ENCODE measurements at places on chromosomes 16 and 17.

DNA sequence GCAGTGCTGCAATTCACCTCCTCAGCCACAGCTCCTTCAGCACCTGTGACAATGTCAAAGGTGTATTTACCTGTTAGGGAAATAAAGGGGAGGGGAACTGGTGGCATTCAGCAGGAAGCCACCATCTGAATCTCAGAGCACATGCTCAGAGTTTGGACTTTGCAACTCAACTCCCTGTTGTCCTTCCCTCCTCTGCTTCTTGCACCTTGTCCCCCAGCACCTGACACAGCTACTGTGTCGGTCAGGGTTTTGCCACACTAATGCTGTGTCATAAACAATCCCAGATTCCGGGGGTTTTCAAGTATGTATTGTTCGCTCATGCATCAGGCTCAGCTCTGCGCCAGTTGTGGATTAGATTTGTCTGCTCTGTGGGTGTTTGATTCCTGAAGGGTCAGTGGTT lies 43.7 kb downstream of the HSBP1 start:
- DNase-seq, result no peak

- peak; percentile 12 for DNase-seq
Measured at GRCh38 chr16:53912155-53912554, 208.2 kb downstream of the FTO start.

- no peak for DNase-seq
Measured at GRCh38 chr17:28871056-28871579, 16.3 kb downstream of the ERAL1 start.

DNA sequence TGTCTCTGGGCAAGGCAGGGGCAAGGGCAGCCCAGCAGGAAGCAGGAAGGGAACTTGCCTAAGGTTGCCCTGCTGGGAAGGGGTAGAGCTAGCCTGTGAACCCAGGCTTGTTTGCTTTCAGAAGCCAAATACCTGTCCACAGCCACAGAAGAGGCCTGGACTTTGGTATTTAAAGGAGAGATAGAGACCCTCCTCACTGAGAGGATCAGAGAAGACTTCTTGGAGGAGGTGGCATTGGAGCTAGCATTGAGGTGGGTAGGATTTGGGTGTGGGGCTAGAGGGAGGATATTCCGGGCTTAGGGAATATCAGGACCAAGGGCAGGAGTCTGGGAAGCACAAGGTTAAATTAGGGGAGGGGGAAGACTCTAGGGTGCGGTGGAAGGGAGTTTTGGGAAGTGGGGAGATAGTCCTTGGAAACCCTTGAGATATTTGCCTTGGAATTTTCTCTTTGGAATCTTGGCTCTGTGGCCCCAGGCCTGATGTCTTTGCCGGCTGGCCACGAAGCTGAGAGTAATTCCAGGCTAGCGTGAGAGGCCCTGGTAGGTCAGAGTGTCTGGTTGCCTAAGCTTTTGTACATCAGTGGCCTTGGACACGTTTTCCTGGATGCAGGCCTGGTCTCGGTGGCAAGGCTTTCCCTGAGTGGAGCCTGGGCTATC lies 13.1 kb upstream of the ETV4 start:
- no peak for DNase-seq

GRCh38 chr16:22787466-22788192 lies 26.3 kb upstream of the HS3ST2 start:
- DNase-seq, result no peak

- DNase-seq, result no peak
Measured at GRCh38 chr16:1773703-1774447, 941 bp upstream of the MRPS34 start.

- peak; percentile 85 for DNase-seq
Measured at GRCh38 chr17:5438716-5439445, at the start of gene C1QBP. Gene C1QBP (minus strand): TSS chr17:5439155. CDS start chr17:5439073, 82 bp downstream.

GRCh38 chr17:35679007-35679682 lies 52.3 kb upstream of the RASL10B start:
- DNase-seq, result no peak

- no peak for DNase-seq
Measured at GRCh38 chr16:69511651-69512050, 54.1 kb upstream of the NFAT5 start.

DNA sequence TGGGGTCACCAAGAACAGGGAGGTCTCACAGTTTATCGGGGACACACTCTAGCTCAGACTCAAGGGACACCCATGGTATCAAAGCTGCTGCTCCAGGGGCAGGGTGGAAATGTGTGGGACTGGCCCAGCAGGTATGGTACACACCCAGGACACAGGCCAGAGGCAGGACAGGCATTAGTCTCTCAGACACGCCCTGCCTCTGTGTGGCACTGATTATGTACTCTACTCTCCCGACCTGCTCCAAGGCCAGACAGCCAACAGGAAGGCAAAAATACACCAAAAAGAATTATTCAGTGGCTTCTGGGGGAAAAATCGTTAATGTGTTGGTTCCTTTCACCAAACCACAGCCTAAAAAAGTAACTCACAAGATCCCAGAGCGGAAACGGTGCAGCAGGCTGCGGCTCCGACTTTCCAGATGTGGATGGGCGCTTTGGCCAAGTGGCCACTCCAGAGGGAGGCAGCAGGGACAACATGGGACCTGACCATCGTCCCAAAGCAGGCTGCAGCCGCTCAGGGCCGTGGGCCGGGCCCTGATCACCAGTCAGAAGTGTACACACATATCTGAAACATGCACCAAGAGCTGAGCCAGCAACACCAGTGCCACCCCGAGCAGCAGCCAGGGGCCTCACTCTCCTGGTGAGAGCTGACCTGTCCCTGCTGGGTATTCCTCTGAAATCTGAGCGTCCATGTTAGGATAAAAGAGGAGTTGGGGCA lies 1.0 kb upstream of the SIRT7 start:
- no peak for DNase-seq

GRCh38 chr17:30573603-30574175 lies 96.5 kb downstream of the GOSR1 start:
- DNase-seq, result no peak

DNA sequence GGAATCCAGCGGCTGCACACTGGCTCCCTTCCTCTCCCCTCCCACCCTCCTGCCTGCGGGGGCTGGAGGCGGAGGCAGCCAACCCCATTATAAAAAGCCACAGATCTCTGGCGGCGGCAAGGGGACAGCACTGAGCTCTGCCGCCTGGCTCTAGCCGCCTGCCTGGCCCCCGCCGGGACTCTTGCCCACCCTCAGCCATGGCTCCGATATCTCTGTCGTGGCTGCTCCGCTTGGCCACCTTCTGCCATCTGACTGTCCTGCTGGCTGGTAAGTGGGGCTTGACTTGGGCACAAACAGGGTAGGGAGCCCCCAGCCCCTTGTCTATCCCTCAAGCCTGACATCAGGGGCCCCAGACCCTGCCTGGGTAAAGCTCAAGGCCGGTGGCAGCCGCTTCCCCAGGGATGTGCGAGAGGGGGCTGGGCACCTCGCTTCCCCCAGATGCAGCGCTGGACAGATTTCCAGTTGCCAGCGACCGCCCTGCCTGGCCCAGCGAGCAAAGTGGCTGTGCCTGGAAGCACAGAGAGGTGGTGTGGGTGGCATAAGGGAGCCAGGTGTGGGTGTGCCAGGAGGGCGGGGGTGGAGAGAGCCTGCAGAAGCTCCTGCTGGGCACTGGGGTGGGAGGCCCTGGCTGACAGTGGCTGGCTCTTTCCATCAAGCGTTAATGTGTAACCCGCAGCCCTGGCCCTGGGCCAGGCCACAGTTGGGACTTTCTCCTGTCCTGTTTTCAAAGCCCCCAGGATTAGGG lies at the start of gene CX3CL1:
TSS of gene CX3CL1 (plus strand) at position 119 of the 745 bp plus-strand sequence. CDS start at position 198, 79 bp downstream.
- no peak for DNase-seq

GRCh38 chr17:78889531-78889930 lies 13.5 kb downstream of the CEP295NL start:
- no peak for DNase-seq

DNA sequence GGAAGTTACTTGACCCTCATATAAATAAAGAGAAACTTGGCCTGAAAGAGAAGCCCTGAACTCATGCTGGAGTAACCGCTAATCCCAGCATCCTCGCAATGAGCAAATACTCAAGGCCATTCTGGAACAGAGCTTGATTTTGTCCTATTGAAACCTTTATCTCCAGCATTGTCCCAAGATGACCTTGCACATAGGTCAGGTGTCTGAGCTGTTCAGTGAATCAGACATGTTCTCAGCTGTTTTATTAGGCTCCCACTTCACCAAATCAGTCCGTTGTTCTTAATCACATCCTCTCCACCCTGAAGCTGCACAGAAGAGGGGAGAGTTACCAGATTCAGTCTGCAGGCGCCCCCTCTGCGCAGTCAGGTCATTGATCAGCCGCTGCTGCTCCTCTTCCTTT lies 9.1 kb upstream of the MYH1 start:
- DNase-seq, result no peak

- DNase-seq, result no peak
Measured at GRCh38 chr16:81823111-81823510, 44.0 kb downstream of the PLCG2 start.

GRCh38 chr16:12392585-12393091 lies 411.0 kb downstream of the CPPED1 start:
- no peak for DNase-seq

DNA sequence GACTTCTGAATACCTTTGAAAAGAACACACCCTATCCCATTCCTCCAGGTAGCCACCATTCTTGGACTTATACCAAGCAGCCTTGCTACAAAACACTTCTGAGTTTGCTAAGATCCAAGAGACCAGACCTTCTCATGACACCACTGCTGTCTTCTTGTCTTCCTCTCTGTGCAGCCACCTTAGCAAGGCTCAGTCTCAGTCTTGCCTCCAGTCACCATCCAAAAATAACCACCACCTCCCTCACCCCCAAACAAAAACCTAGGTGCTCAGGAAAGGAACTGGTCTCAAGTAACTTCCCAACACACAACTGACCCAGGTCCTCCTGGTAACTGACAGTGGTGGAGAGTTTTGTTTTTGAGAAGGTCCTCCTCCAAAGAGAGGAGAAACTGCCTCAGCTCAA lies 90.9 kb upstream of the CORO6 start:
- no peak for DNase-seq

- no peak for DNase-seq
Measured at GRCh38 chr17:15181333-15181732, 83.8 kb downstream of the PMP22 start.

DNA sequence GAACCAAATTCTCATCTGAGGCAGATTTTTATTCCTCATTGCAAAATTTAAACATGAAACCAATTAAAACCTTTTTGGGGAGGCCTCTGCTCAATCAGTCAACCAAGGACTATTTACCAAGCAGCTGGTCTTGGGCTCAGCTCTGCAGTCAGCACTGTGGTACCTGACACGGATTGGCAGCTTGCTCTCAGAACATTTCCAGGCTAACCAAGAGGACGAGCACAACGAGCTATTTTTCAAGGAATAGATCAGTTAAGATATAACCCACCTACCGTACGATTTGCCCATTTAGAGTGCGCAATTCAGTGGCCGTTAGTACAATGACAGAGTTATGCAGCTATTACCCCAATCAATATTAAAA lies 26.4 kb upstream of the KLHDC4 start:
- no peak for DNase-seq

DNA sequence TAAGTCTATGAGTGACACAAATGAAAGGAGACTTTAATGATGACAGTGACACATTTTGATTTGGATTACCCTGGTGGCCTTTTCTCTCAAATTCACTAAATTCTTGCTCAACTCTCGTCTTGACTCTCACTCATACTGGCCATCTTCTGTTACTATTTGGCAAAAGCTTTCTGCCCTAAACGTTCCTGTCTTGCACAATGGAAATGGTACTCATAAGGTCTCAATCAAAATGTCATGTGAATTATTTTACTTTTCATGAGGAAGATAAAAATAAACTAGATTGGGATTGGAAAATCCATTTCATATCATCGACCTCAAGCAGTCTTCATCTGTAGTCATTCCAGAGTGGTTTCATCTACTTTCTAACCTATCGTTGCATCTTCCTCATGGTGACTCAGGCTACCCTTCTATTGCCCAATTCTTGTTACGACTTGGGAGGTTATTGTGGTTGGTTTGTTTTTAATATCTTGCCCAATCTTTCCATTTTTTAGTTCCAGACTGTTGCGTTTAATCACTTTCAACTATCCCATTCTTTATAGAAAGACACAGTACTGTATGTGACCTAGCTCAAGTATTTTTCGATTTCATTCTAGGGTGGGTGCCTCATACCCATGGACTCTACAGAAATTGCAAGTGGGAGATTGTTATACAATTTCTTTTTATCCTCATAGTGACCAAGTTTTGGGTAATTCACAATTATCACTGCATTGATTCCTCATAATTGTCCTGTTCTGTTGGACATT lies 317.2 kb upstream of the KCNJ16 start:
- no peak for DNase-seq

GRCh38 chr17:37710344-37710886 lies 34.4 kb downstream of the HNF1B start:
- no peak for DNase-seq

- DNase-seq, result no peak
Measured at GRCh38 chr16:30663820-30664219, 5.6 kb downstream of the FBRS start.

DNA sequence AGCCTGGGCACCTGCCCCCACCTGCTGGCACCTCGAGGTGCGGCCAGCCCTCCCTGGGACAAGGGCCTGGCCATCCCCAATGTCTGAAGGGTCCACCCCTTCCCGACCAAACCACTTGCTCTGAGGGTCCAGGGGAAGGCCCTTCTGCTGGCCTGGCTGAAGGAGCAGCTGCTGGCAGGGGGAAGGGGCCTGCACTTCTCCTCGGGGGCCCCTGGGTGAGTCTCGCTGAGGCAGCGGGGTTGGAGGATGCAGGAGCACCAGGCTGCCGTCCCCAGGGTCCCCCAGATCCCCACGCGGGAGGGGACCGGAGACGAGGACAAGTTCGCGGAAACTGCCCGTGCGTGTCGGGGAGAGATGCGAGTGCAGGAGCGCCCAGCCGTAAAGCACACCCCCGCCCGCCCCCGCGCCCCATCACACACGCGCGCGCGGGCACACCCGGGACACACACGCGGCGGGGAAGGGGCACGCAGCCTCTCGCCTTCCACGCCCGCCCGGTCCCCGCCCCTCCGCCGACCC lies 725 bp upstream of the CACNA1H start:
- DNase-seq, result peak; percentile 57

- no peak for DNase-seq
Measured at GRCh38 chr17:19372866-19373504, 5.3 kb upstream of the MAPK7 start.

All from stimulated activated CD8-positive, alpha-beta memory T cell treated with anti-CD3 and anti-CD28 coated beads, Interleukin-4, amount 100 ng/mL, for 4 hours (primary cell).